SK-N-DZ (cell line): ENCODE measurements at places on chromosomes 16 and 17.
A peak's percentile ranks its signal among the peaks of the same experiment; 100 is the strongest.

DNA sequence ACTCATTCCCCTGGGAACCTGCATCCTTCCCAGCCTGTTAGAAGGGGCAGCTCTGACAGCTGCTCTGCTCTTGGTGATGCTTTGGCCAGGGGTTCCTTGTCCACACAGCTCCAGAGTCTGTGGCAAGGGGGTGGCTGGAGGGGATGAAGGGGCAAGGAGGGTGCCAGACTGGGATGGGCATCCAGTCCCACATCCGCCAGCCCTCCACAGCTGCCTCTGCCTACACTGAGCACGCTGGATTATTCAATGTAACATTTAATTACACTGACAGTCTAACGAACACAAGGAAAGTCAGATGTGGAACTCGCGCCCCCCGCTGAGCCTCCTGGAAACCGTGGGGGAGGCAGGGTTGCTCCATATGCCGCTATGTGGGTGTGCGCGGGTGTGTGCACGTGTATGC lies 101.1 kb downstream of the C16orf78 start:
- no peak for DNase-seq

DNA sequence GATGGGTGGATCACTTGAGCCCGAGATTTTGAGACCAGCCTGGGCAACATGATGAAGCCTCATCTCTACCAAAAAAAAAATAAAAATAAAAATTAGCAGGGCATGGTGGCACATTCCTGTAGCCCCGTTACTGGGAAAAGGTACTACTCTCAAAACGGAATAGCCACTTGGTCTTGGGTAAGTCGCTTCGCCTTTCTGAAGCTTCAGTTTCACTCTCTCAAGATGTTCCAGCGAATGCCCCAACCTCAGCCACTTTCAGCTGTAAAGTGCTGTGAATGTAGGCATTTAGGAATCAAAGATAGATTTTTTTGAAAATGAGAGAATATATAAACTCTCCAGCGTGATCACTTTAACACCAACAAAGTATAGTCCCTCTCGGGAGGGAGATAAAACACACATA lies 154.1 kb upstream of the HS3ST3A1 start:
- DNase-seq, result no peak

DNA sequence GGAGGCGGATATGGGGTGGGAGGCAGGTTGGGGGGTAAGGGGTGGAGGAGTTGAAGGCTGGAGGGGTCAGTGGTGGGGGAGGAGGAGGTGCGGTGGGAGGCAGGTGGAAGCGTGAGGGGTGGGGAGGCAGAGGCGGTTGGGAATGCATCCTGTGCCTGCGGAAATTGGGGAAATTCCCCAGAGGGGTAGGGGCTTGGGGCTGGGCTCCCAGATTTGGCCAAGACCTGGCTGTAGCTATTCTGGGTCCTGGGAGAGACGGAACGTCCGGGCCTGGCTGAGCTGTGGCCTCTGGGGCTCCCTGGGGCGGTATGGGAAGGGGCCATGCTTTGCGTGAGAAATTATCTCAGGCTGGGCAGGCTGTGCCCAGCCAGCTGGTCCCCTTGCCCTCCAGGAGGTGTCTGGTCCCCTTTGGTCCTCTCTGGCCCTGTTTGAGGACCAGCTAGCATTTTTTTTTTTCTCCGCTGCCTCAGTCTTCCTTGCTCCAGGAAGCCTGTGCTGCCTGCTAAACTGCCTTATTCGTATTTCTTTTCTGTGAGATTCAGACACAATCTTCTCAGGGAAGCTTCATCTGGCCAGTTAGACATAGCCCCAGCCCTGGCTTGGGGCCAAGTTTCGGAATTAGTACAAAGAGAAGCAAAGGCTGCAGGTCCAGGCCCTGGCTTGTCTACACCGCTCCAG lies 7.3 kb upstream of the TRPV2 start:
- peak; percentile 58 for DNase-seq

- DNase-seq, result no peak
Observed at GRCh38 chr16:918068-918467, 52.7 kb downstream of the LMF1 start.

GRCh38 chr16:46817961-46818360 lies 13.0 kb downstream of the C16orf87 start:
- DNase-seq, result no peak

- DNase-seq, result no peak
Observed at GRCh38 chr16:17258848-17259713, 211.7 kb downstream of the XYLT1 start.

DNA sequence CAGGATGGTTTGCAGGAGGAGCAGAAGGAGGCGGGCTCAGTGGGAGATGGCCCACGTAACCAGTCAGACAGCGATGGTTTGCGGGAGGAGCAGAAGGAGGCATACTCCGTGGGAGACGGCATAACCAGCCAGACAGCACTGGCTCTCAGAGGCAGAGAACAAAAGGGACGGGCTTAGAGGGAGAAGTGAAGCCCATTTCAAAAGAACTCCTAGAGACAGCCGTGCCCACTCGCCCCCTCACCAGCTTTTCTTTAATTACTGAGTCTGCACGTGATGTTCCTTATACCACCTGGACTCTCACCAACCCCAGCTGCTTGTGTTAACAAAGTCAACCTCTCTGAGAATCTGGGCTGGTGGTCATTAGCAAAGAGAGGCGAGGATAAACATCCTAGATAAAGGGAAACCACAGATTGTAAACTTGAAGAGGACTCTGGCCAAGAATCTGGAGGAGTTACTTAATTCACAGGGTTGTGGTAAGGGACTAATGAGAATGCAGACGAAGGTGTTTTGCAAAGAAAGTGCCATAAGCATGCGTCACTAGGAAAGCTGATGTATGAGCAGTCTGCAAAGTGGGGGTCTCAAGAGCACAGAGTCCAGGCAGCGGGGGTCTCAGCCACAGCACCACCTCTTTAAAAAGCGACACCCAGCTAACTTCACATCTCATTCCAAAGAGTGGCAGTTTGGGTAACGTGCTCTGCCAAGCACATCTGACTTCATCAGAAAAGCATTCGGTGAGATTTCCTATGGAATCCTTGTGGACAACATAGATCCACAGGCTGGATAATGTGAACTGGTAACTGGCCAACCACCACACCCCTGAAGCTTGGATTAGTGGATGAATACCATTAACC lies 51.7 kb downstream of the NXN start:
- no peak for DNase-seq

GRCh38 chr17:55340686-55341085 lies 75.9 kb downstream of the HLF start:
- no peak for DNase-seq

DNA sequence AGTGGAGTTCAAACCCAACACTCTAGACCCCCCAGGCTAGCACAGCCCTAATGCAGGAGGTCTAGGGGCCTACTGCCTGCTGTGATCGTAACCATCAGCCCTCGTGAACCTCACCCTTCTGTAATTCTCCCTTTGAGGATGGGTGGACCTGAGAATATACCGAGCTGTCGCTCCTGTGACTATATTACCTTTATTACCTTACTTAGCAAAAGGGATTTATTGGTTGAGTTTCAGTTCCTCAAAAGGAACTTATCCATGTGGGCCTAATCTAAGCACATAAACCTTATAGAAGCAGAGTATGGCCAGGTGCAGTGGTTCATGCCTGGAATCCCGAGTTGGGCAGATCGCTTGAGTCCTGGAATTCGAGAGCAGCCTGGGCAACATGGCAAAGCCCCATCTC lies 19.2 kb upstream of the EMP2 start:
- no peak for DNase-seq

- no peak for DNase-seq
Observed at GRCh38 chr17:52027620-52028295, 130.8 kb downstream of the CA10 start.

GRCh38 chr16:27676839-27677238 lies 126.9 kb downstream of the KATNIP start:
- DNase-seq, result no peak

DNA sequence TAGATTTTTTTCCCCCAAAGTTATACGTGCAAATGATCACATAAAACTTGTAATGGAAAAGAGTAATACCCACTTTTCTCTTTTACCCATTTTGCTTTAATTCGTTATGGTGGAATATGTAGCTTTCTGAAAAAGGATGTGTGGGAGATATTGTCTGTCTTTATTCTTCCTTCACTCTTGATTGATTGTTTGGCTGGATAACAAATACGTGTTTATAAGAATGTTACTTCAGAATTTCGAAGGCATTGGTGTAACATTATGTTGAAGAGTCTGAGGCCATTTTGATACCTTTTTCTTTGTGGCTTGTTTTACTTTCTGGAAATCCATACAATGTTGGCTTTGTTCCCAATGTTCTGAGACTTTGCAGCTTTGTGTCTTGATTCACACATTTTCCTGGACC lies 71.4 kb downstream of the BCAS3 start:
- DNase-seq, result no peak

GRCh38 chr17:36894925-36895324 lies 42.4 kb upstream of the LHX1 start:
- no peak for DNase-seq

GRCh38 chr17:31843070-31843745 lies 15.8 kb downstream of the COPRS start:
- no peak for DNase-seq

GRCh38 chr17:53141731-53142130 lies 681.0 kb upstream of the KIF2B start:
- no peak for DNase-seq

DNA sequence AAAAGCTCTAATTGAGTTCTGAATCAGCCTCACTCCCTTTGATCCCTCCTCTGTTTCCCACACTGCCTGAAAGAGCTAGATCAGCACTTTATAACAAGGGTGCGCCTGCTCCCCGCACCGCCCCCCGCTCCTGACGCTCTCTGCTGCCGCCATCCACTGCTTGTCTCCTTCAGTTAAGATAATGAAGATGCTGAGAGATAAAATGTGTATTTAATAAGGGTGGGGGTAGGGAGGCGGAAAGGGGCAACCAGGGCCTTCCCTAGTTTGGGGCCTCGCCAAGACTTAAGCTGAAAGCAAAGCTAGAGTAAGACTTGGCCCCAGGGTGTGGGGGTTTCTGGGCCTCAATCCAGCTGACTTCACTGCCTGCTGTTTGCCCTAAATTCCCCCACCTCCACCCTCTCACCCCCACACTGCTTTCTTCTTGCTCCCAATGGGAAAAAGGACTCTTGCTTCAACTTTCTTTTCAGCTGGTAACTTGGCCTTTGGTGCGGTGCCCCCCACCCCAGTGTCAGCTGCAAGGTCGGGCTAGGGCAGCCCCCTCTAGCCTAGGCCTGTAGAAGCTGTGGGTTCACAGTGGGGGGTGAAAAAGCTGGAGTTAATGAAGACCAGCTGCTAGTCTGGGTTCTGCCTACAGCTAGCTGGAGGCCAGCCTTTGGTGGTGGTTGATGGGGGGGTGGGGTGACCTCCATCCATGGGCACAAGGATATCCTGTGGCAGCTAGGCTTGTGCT lies 1.8 kb upstream of the RARA start:
- peak; percentile 92 for DNase-seq

DNA sequence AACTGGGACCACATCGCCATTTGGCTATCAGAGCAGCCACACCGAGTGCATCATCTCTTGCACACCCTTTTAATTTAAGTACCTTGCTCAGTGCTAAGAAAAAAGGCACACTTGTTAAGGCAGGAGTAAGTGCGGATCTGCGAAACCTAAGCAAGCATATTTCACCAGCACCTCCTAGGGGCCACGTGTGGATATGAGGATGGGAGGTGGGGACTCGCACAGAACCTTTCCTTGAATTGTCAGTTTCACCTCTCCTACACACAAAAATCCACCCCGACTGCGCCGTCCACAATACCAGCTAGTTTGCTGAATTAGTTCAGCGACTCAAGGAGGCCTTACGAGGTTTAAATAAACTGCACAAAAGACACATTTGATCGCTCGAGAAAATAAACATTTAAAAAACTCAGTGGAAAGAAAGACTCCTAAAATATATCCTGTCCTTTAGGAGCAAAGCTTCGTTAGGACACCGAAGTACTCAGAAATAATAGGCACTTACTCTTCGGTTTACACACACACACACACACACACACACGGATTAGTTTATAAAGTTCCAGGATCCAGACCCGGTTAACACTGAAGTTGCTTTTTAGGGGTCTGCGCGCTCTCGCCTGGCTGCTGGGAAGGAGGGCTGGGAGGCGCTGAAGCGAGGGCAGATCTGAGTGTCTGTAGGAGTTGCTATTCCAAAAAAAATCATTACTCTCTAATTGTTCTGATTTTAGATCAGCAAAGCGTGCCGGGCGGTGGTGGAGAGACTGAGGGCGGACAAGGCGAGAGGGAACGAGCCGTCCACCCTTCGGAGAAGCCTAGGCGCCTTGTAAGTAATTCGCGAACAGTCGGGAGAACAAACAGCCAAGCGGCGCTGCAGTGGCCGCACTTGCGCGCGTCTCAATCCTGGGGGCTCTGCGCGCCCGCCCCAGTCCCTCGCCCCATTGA lies 1.0 kb upstream of the KCNJ2 start:
- DNase-seq, result peak; percentile 25

DNA sequence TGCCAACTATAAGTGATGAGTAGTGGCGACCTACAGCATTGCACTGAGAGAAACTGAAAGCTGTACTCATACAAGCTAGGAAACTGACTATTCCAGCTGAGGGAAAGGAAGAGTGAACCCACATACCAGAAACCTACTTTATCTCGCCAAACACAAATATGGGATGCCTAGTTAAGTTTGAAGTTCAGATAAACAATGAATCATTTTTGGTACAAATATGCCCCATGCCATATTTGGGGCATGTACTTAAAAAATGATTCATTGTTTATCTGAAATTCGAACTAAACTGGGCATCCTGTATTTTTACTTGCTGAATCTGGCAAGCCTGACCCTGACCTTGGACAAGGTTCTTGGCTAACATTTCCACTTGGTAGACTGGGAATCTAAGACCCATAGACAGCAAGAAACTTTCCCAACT lies 527.8 kb upstream of the PSMD7 start:
- DNase-seq, result no peak

- no peak for DNase-seq
Observed at GRCh38 chr16:57315416-57315815, 30.9 kb upstream of the PLLP start.

- DNase-seq, result no peak
Observed at GRCh38 chr17:29618272-29619065, 4.2 kb downstream of the CORO6 start.

- no peak for DNase-seq
Observed at GRCh38 chr17:28974451-28974850, 23.1 kb upstream of the PHF12 start.

GRCh38 chr16:90010676-90011507 lies 8.4 kb downstream of the DBNDD1 start:
- no peak for DNase-seq

- peak; percentile 61 for DNase-seq
Observed at GRCh38 chr17:77604301-77604972, 354.1 kb upstream of the TNRC6C start.

- DNase-seq, result no peak
Observed at GRCh38 chr16:4193920-4194319, 48.0 kb downstream of the SRL start.
